ENCODE measurements at places on chromosomes 1 and 21. TPM values are rescaled to one million over a fixed set of nuclear protein-coding genes. Genes with fewer than 3 reads are reported as not detected.

- DNase-seq: peak; percentile 58
Observed at GRCh38 chr1:47388891-47389238, 27.2 kb upstream of the FOXE3 start.

GRCh38 chr1:72097851-72098570 is 184.3 kb downstream of the NEGR1 start:
- DNase-seq: no peak

GRCh38 chr1:52592637-52593323 is 9.4 kb upstream of the GPX7 start:
- DNase-seq: no peak

DNA sequence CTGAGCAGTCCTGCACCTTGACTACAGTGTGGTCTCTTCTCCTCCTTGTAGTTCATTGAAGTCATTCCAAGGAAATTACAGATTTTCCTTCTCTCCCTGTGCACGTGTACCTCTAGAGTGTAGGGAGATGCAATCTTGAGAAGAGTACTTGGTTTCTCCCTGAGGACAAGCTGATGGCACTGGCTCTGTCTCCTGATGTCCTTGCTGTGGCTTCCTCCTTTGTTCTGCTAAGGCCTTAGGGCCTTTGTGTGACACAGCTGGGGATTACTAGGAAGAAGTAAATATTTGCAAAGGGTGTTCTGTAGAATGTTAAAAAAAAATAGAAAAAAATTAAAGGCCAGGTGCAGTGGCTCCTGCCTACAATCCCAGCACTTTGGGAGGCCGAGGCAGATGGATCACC is 66.2 kb upstream of the APOBEC4 start:
- no peak for DNase-seq

GRCh38 chr1:44084998-44085675 is 33.5 kb upstream of the KLF17 start:
- no peak for DNase-seq

DNA sequence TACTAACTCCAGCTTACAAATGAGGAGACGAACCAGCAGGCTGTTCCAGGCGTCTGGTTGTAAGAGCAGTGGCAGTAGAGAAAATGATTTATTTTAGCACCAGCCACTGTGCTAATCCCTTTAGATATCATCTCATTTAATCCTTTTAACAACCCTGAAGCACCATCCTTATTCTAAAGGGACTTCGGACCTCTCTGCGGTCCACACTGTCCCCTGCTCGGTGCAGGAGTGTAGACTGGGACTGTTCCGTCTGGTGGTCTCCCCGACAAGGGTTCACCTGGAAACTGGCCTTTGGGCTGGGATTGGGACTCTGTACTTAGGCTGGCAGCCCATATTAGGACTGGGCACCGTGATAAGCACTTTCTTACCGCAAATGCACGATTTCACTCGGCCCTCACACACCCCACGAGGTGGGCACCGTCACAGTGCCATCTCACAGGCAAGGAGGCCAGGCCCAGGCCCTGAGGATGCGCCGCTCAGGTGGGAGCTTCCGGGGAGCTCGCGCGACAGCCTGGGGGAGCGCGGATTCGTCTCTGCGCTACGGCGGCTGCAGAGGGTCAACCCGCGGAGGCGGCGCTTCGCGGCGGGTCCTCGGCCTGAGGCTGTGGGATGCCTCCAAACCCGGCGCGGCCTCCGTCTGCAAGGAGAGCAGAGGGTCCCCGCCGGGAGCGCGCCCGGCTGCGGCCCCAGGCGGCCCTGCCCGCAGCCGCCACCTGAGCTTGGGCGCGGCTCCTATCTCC is 45.2 kb downstream of the ATP1A1 start:
- peak; percentile 60 for DNase-seq

DNA sequence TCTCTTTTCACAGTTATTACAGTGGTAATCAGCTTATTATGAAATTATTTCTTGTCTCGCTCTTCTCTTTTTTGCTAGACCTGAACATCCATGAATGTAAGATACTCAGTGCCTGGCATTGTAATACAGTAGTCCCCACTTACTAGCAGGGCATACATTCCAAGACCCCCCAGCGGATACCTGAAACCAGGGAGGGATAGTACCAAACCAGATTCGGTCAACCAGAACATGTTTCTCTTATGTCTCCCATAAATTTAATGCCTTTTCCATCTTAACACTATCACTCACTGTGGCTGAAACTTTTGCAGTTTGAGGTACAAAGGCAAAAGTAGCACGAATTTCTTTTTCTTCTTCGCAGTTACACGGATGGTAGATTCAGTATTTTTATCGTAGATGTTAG is 24.6 kb upstream of the B3GALT2 start:
- no peak for DNase-seq

DNA sequence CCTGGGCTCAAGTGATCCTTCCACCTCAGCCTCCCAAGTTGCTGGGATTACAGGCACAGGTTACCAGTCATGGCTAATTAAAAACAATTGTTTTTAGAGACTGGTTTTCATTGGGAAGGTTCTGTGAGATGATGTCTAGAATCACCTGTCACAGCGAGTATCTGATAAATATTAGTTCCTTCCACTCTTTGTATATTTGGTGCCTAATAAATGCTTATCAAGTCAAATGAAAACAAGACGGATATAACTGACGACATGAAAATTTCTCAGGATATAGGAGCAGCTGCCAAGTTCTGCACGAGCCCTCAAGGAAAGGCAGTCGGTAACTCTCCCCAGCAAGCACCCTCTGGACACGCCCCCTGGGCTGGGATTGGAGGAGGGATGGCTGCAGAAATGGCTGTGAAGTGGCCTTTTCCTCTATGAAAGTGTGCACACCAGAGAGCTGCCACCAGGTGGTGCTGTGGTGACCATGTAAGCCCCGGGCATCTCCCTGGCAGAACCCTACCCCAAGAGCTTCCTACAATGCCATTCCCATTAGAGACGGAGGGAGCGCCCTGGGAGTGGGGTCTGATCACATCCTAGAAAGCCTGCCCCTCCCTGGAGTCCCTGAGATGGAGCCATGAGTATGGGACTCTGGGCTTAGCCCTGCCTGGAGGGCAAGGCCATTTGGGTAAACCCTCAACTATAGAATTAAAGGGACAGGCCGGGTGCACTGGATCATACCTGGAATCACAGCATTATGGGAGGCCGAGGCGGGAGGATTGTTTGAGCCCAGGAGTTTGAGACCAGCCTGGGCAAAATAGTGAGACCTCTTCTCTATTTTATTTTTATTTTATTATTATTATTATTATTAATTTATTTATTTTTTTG is 50.9 kb downstream of the HTR6 start:
- peak; percentile 84 for DNase-seq

- DNase-seq: no peak
Observed at GRCh38 chr1:218705391-218705790, 360.3 kb downstream of the TGFB2 start.

DNA sequence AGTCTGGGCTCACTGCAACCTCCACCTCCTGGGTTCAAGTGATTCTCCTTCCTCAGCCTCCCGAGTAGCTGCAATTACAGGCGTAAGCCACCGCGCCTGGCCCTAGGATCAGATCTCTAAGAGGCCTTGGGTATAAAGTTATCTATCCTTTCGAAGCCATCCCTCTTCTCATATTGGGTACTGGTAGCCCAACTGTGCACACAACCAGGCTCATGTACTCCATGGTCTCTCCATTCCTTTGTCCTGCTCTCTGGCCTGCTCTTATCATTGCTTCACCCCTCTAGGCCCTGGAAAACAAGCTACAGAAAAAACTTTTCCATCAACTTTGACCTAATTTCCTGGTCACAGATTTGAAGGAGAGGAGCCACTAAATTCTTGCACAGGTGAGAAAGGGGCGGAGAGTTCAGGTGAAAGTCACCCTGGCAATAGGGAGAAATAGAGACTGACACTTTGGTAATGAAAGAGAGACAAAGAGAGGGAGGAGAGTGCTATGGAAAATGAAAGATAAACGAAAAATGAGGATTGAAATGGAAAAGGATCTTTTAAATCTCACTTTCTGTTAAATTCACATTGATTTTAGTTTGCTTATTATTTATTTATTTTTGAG is 6.0 kb downstream of the TXNIP start:
- peak; percentile 45 for DNase-seq

- peak; percentile 61 for DNase-seq
Observed at GRCh38 chr1:27057801-27058625, 45.4 kb upstream of the TENT5B start.

GRCh38 chr1:2602866-2603520 is 16.4 kb downstream of the PRXL2B start:
- DNase-seq: no peak

- no peak for DNase-seq
Observed at GRCh38 chr1:97145321-97145956, 423.9 kb downstream of the PTBP2 start.

- DNase-seq: no peak
Observed at GRCh38 chr1:94283462-94283861, 46.1 kb upstream of the ARHGAP29 start.

- DNase-seq: no peak
Observed at GRCh38 chr1:38213646-38214434, 167.2 kb upstream of the POU3F1 start.

- DNase-seq: no peak
Observed at GRCh38 chr1:28860332-28861073, 48.5 kb downstream of the OPRD1 start.

DNA sequence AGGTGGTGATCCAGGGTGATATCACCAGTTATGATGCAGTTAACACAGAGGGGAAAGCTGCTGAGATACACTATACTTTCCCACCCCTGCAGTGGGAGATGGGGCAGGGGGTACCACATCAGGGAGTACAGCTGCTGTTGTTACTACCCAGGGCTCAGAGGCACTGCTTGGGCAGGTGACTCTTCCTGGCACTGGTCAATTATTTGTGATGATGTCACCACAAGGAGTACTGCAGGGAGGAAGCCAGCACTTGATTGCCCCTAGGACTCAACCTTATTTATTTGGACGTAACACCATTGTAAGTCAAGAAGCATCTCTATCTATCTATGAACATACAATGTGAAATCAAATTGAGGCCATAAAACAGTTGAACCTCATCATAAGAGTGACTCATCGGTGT is 10.1 kb downstream of the IFNAR1 start:
- DNase-seq: no peak

GRCh38 chr1:14783592-14783886 is 185.1 kb downstream of the KAZN start:
- no peak for DNase-seq

GRCh38 chr1:31646259-31646960 is 1.7 kb upstream of the PEF1 start:
- DNase-seq: no peak

DNA sequence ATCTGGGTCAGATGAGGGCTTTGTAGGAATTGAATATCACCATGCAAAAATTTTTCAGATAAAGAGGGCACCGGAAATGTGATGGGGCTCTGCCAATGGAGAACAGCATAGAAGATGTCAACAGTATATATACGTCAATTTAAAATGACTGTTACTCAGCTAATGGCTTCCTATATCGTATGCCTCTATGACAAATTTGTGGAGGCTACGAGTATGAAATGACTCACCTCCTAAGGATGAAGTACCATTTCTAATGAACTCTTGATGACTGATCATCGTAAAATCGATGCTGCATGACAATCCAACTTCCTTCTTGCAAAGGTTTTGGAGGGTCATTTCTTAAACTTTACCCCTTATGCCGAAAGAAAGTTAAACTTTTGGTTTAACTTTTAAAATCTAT is 450.3 kb upstream of the ZP4 start:
- DNase-seq: no peak

GRCh38 chr1:4121834-4122512 is 221.9 kb upstream of the C1orf174 start:
- no peak for DNase-seq

DNA sequence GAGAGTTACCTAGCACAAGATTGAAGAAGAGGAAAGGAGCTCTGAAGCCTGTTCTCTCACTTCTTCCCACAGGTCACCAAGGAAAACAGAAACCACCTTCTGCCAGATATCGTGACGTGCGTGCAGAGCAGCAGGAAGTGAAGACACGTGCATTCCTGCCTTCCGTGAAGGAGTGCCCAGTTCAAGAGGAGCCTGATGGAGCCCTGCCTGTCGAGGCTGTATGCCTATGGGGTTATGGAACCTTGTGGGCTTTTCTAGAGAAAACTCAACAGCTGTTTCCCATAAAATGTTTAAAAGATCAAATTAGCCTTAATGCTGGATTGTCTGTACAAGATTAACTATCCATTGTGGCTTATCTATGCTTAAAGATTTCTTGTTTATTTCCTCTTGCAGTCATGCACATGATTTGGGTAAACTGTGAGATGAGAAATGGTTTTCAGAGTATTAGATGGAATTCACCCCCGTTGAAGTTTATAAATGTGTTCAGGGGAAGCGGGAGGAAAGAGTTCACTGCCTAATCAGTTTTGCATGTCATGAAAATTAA is 27.8 kb downstream of the NTPCR start:
- no peak for DNase-seq

Gene SYNC
- total RNA-seq: 13.6 TPM

Gene CELA3B
- total RNA-seq: not detected

Gene AGRN
- 30.5 TPM for total RNA-seq

Gene B4GALT3
- 29.4 TPM for total RNA-seq

Gene TSPEAR
- 0.15 TPM for total RNA-seq

Gene PRCC
- total RNA-seq: 35.9 TPM

Gene SLC9C2
- total RNA-seq: not detected

Gene PLA2G2D
- not detected for total RNA-seq

Gene FOXD2
- 0.33 TPM for total RNA-seq

Gene SUSD4
- total RNA-seq: 16.7 TPM

Gene SAMD11
- total RNA-seq: 2.9 TPM

Gene PADI3
- not detected for total RNA-seq

Data from breast epithelium (tissue), 4 donors.